ENCODE measurements at places on chromosomes 7 and 10.

DNA sequence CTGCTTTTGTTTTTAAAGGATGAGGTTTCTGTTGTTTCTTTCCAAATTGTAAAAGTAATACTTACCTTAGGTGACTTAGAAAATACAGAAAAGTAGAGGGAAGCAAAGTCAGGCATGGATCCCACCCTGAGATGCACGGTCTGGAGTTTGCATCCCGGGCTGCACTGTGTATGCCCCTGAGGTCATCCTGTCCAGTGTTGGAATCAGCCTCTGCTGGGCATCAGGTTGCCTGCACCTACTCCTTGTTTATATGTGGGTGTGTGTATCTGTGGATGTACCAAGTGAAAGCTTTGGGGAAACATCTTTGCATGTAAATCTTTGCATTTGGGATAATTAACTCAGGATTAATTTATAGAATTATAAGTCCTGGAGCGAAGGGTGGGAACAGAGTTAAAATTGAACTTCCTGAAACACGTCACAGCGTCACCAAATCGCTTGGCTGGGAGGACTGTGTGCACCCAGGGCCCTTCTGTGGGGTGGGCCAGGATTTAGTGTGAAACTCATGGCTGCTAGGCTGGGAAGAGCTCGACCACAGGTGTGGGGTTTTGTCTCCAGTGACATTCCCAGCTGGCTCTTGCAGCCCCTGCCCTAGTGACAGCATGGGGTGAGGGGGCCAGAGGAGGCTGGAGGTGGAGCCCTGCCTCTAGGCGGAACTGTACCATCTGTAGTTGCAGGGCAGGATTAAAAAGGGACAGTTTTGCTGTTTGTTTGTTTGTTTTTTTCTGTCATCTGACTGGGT lies 27.9 kb downstream of the GTF2IRD1 start:
- no peak for DNase-seq

DNA sequence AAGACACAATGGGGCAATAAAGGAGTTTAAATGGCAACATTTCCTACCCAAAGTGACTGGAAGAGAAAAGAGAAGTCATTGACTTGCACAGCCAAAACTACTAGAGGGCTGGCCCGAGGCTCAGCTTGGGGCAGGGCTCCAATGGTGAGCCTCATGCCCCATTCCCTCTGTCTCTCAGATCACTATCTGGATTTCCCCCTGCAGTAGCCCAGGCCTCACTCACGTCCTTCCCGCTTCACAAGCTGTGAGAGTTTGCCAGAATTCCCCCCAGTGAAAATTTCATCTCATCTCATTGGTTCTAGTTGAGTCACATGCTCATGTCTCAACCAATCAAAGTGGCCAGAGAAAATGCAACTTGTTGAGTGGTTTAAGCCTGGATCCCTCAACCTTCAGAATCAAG lies 181.3 kb downstream of the WDR11 start:
- DNase-seq: no peak

- DNase-seq: peak; percentile 62
These were observed 116.6 kb downstream of the KLF6 start for GRCh38 chr10:3668276-3668965.

DNA sequence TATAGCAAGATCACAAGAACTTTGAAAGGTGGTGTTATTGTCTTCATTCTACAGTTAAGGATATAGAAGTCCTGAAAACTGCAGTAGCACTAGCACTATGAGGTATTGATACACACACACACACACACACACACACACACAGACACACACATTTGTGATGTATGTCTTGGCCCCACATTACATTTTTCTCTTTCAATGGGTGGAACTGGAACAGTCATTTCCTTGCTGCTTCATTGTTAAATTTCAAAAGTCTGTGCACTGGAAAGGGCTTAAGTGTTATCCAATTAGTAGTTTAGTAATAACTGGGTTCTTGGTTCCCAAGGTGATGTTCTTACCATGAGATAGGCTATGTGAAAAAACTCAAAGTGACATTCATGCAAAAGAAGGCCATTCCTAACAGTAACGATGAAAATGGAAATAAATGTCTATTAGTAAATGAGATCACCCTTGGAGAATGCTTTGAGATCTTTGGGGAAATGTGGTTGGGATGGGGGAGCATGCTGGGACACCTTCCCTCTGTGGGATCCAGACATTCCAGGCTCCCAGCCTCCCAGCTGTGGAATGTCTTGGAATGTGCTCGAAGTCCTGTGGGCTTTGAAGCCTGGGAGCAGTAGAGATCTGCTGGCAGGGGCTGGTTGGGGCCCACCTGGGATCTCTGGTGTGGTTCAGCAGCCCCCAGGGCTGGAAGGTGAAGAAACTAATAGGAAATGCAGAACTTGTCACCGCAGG lies 37.4 kb upstream of the CALD1 start:
- DNase-seq: peak; percentile 96

- DNase-seq: no peak
These were observed 27.8 kb downstream of the NHLRC2 start for GRCh38 chr10:113882240-113882639.

DNA sequence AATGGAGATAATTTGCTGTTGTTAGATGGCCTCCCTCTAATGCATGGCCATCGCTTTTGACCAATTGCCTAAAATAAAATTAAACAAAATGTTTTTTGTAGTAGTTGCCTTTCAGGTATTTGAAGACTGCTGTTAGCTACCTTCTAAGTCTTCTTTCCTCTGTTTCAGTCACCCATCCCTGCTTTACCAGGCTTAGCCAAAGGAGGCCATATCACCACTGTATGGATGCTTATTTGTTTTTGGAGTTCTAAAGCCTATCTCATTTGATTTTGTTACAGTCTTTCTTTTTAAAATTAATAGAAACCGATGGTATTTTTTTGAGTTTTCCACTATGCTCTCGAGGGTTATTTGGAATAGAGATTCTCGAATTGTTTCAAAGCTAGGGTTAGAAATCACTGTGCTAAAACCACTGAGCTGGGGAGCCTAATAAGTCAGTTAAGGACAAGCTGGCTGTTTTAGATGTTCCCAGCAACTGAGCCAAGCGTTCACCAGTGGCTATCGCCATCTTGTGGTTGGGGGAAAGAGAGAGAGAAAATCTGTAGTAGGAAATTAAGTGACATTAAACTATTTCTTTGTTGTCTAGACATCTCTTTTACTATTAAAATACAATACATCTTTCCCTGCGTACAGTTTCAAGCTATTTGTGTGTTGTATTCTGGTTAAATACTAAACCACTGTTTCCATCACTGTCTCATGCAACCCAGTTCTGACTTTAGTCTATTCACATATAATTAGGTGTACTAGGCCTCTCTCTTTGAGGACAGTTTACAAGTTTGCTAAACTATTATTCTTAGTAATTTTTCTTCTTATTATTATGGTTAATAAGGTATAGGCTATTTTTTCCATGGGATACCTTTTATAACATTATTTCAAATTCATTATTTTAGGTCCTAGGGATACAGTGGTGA lies 52.2 kb downstream of the GPR158 start:
- DNase-seq: no peak

DNA sequence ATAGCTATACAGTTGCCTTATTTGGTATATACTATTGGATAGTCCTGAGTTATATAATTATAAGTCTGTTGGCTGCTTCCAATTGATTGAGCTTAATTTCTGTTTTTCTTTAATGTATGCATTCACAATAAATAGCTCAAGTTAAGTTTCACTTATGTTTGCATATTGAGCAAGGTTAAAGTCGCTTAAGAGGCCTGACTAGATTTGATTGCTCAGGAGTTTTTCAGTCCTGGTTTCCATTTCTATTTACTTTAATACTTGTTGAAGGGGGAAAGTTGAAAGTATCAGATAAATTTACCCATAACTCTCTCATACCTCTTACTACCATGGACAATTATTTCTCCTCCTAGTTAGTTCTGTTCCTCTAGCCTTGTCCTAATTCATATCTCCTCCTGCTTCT lies 294.7 kb downstream of the ARL4A start:
- DNase-seq: no peak

DNA sequence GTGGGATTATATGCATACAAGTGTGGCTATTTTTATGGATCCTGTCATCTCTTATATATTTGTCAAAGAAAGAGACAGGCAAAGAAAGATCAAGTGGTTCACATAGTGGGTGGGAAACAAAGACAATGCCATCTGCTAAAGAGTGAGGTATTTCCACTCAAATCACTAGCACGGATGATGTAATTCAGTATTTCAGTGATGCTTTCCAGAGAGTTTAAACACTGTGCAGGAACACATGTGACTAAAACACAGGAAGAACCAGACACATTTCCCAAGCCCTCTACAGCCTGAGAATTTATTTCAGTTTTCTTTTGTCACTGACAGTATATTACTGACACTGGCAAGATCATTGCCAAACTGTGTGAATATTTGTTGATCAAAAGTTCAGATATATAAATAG lies 885.7 kb upstream of the CELF2 start:
- no peak for DNase-seq

DNA sequence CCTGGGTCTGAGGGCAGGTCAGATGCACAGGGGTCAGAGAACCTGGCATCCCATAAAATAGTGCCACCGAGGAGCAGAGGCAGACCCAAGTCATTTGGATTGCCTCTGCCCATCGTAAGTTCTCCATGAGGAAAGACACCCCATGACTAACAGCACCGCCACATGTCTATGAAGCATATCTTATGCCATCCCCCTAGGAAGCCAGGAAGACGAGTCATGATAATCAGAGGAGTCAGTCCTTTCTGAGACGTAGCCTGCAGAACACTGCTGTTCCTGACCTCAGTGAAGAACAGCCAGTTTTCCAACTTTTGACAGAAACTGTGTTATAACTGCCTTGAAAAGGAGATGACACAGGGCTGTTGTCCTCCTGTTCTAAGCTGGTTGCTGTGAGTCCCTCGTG lies 51.2 kb downstream of the INSYN2A start:
- DNase-seq: peak; percentile 47

DNA sequence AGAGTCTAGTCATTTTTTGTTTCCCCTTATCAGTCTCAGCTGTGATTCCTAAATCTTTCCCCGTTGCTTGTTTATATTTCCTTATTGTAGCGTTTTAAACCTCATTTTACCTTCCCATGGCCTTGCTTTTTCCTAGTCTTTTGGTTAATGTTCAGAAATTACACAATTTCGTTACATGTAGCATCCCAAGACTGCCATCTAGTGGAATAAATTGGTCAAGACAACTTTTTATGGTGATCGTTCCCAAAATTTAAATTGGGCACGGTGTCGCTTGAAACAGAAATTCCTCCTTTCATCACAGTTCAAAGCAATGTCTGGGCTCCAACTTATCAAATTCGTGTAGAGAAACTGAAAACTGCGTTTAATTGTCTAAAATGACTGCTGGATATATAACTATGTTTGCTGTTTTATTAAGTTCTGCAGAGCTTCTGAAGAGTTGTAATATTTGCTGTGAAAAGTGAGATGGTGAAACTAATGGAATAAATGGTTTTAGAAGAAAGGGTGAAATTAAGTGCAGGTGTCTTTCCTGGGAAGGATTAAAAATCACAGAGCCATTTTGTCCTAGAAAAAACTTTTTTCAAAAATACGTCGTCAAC lies 370.2 kb downstream of the PHF14 start:
- no peak for DNase-seq

DNA sequence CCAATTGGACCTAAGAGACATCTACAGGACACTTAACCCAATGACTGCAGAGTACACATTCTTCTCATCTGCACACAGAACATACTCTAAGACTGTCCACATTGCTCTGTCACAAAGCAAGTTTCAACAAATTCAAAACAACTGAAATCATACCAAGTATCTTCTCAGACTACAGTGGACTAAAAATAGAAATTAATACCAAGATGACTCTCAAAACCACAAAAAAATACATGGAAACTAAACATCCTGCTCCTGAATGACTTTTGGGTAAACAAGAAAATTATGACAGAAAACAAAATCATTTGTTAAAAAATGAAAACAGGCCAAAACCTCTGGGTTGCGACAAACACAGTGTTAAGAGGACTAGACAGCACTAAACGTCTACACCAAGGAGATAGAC lies 24.5 kb downstream of the SNX13 start:
- no peak for DNase-seq

DNA sequence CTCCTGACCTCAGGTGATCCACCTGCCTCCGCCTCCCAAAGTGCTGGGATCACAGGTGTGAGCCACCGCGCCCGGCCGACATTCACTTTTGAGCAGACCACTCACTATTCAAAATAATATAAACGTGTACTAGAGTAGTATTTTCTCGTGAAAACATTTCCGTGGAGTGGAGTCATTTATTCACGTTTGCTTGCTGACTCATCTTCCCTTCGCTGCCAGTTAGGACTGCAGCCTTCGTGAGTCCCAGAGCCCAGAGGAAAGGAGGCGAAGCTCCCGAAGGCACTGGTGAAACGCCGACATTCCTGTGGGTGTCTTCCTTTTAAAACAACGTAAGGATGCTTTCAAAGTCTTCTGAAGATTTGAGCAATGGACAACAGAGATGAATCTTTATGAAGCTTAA lies 10.9 kb upstream of the INPP5A start:
- no peak for DNase-seq

DNA sequence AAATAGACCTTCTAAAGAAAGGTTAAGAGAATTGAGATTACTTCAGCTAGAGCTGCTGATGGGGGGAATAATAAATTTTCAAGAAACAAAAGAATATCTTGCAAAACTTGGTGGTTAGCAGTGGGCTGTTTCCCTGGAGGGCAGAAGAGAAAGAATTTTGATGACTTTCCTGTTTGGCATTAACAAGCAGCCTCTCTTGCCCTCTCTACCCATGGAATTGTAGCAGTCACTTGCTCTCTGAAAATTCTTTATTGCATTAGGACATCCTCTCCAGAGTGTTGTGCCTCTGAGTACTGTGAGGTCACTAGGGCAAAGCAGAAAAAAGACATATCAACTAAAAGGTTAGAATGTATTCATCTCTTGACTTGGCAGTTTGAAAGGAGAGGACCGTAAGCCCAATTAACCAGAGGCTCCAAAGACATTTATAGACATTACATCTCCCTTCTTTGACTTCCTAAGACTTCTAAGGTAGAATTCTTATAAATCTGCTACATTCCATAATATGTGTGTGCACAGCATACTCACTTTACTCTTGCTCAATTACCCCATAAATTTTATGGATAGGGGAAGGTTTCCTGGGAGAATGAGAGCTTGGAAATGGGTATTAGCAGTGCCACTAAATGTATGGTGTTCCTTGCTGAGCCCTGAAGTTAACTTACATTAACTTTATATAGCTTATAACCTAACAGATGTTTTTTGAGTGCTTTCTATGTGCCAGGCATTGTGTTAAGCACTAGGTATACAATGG lies 215.3 kb downstream of the KIF20B start:
- DNase-seq: no peak

GRCh38 chr10:1166101-1166827 lies 110.1 kb downstream of the WDR37 start:
- no peak for DNase-seq

DNA sequence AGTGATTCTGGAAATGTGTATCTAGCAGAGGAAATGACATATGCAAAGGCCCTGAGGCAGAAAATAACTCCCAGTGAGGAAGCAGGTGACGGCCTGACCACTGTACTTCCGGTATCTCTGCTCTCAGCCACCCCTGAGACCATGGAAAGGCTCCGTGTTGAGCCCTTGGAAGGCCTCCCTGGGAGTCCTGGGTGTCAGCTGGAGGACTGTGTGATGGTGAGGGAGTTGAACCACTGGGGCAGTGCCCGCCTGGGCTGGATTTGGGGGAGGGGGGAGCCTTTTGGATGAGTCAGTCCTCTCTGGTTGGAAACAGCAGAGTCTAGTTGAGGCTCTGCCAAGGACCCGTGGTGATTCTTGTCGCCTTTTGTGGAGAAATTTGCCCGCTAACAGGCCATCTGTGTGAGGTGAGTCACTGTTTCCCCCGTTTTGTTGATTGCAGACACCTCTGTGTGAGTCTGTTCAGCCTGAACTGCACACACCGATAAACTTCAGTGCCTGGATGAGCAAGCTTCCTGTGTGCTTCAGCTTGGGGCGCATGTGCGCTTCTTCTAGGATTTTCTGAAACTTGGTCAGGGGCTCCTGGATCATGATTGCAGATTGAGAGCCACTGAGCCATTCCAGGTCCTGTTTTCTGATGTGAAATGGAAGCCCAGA lies 98.6 kb downstream of the GRK5 start:
- peak; percentile 94 for DNase-seq

Measured in fibroblast of skin of left biceps (primary cell).